ENCODE measurements at places on chromosomes 12 and 14.

DNA sequence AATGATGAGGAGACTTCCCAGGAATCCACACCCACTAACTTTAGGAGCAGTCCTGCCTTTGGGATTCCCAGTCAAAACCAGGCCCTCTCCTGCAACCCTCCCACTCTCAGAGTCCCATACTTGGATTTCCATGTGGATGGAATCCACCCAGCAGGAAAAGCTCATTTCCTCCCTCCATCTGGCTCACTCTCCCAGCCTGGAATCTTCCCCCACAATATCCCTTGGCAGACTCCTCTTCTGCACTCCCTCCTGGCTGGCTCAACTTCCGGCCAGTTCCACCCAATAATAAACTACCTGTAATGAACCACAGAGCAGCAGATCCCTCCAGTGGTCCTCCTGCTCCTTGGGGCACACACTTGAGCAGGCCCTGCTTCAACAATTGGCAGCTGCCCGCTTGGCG is 102.8 kb upstream of the EGLN3 start:
- DNase-seq, result no peak

GRCh38 chr12:93325855-93326254 is 51.9 kb upstream of the NUDT4 start:
- no peak for DNase-seq

GRCh38 chr14:55071870-55072640 is 20.6 kb downstream of the MAPK1IP1L start:
- DNase-seq, result no peak

DNA sequence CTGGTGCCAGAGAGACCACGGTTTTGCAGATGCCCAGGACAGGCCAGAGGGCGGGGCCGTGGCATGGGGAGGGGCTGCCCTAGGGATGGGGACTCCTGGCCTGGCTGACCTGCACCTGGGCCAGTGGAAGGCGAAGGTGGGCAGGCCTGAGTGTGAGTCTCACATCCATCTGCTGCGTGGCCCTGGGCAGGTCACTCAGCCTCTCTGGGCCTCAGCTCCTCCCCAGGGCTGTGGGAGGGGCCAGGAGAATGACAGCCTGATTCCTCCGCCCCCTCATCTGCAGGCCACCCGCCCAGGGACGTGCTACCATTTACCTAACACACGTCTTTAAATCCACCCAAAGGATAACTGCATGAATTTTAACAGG is 90.9 kb downstream of the GALNT9 start:
- no peak for DNase-seq

GRCh38 chr14:101199028-101199770 is 295.7 kb upstream of the RTL1 start:
- DNase-seq, result no peak

- DNase-seq, result peak; percentile 71
Measured at GRCh38 chr12:13100882-13101769, 2.3 kb downstream of the GSG1 start.

All from stimulated activated CD4-positive, alpha-beta T cell treated with anti-CD3 and anti-CD28 coated beads, TNF-alpha, amount 100 ng/mL, for 24 hours (primary cell).